Bronchial epithelial cell (primary cell): ENCODE measurements at places on chromosomes 12 and 14. TPM values are rescaled to one million over a fixed set of nuclear protein-coding genes. Genes with fewer than 3 reads are reported as not detected.

FGF6 gene
- total RNA-seq = not detected in 2 replicates

OR9K2 gene
- not detected in 2 replicates for total RNA-seq

MGP gene
- total RNA-seq = 0.79 TPM in 1 of 2 replicates, not detected in the other

FOXG1 gene
- not detected in 2 replicates for total RNA-seq

FGD6 gene
- total RNA-seq = 13.2 and 13.3 TPM in 2 replicates

- DNase-seq = no peak
Observed at GRCh38 chr14:105876158-105876557, 349.8 kb downstream of the TMEM121 start.

DNA sequence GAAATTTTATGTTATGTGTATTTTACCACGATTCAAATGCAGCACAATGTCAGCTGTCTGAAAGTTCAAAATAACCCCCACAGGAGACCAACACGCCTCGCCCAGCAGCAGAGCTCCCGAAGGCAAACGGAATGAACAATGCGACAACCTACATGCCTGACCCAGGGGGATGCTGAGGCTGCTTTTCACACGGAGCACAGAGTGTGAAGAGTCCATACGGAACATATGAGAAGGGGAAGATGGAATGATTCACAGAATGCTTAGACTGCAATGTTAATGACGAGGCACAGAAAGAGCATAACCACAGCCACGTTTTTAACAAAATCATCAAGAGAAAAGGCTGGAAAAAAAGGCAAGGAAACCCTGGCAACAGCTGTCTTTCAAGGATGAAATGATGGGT, 22.6 kb downstream of the ZFYVE21 start:
- no peak for DNase-seq

DNA sequence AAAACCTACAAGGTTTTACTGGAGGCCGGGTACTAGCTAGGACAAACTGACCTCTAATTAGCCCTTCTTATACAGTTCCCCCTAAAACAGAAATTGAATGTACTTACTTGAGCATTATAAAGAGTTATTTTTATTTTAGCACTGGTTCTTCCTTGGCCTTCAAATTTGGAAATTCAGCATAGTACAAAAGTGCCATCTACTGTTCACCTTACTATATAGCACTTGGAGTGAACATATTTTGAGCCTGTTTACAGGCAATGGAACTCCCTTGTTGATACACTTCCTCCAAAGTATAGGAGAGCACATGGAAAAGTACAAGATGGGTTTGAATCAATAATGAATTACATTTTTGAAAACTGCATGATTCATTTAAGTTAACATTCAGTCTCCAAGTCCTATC, 3.9 kb upstream of the POC1B start:
- peak; percentile 64 for DNase-seq

GRCh38 chr14:71620401-71620800, 311.8 kb upstream of the RGS6 start:
- DNase-seq = peak; percentile 64

GRCh38 chr12:101277443-101277842, 2.5 kb upstream of the UTP20 start:
- peak; percentile 39 for DNase-seq

DNA sequence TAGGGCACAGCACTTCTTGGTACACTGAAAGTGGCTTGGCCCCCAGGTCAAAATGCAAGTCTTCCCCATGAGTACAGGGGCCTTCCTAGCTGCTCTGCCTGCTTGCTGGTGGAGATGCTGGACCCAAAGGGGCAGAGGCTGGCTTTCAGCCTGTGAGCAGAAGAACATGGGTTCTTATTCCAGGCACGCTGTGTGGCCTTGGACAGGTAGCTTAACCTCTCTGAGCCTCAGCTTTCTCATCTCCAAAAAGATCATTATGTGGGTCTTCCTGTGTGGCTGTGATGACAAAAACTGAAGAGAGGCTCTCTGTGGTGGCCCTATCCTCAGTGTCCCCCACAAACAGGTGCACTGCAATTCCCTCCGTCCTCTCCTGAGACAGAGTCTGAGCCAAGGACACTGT, 45.6 kb upstream of the TUNAR start:
- DNase-seq = no peak

- DNase-seq = no peak
Observed at GRCh38 chr14:95480109-95480886, 36.2 kb downstream of the SYNE3 start.

- peak; percentile 60 for DNase-seq
Observed at GRCh38 chr12:49636979-49637755, 13.8 kb downstream of the PRPF40B start.

DNA sequence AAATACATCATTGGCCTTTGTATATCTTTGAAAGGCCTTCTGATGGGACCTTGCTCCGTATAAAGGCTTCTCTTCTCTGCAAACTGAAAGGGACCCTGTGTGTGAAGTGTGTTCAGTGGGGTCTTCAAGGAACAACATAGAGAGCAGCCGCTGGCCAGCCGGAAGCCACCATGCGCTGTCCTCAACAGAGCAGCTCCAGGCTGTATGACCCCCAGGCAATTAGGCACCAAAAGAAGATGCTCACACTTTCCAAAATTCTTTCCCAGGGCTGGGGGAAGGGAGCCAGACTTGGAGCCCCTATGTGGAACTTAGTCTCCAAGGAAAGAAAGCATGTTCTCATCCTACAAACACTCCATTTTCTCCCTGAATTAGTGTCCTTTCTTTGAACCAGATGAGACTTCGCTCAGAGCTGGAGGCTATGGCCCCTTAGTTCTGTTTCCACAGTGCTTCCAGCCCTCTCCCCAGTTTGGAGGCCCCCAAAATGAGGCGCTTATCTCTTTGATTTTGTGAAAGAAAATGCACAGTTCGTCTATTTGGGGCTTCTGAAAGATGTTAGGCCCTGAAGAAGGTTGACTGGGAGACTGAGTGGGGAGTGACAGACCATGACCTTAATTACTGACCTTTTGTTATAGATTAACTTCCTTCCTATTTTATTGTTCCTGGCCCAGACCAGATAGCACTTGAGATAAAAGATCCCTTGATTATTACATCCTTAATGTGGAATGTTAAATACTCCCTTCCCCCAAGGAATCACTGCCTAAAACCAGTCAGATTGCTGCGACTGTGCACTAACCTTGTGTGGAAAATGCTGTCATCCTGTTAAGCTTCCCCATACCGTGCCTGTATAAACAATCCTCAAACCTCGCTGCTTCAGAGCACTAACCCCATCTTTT, 128.3 kb upstream of the FGD4 start:
- peak; percentile 5 for DNase-seq

GRCh38 chr14:69662636-69663299, 51.4 kb downstream of the SUSD6 start:
- peak; percentile 43 for DNase-seq

DNA sequence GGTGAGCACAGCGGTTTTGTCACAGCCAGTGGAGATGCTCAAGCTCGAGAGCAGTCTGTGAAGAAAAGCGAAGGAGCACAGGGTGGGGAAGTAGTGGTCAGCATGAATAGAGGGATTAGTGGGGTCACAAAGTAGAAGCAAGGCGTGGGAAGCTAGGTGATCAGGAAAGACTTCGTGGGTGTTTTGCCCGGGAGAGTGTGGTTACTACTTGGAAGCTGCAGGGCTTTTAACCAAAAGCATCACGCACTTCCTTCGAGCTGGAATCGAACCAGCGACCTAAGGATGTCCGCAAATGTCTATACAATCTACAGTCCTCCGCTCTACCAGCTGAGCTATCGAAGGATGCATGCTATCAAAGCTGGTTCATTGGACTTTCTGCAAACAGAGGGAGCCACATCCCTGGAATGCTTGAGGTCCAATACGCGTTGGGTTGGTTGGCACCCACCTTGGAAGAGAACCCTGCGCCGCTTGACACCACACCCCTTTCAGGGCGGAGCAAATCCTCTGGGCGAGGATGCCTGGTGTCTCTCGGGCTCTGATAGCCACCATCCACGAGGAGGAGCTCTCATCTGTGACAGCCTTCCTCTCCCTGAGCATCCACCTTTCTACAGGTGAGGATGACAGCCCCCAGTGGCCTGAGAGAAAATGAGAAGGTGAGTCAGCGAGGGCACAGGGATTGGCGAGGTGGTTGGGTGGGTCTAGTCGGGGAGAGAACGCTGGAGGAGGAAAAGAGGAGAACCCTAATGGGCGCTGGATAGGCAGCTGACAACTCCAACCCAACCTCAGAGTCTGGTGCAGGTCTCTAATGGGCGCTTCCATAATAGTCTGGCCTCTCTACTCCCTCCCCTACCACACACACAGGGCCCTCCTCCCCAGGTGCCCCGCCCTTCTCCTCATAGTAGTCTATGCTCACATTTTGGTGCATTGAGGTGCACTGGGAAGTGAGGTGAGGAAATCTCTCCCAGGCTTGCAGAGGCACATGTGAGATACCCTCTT, 16.0 kb upstream of the OR6S1 start:
- peak; percentile 76 for DNase-seq

DNA sequence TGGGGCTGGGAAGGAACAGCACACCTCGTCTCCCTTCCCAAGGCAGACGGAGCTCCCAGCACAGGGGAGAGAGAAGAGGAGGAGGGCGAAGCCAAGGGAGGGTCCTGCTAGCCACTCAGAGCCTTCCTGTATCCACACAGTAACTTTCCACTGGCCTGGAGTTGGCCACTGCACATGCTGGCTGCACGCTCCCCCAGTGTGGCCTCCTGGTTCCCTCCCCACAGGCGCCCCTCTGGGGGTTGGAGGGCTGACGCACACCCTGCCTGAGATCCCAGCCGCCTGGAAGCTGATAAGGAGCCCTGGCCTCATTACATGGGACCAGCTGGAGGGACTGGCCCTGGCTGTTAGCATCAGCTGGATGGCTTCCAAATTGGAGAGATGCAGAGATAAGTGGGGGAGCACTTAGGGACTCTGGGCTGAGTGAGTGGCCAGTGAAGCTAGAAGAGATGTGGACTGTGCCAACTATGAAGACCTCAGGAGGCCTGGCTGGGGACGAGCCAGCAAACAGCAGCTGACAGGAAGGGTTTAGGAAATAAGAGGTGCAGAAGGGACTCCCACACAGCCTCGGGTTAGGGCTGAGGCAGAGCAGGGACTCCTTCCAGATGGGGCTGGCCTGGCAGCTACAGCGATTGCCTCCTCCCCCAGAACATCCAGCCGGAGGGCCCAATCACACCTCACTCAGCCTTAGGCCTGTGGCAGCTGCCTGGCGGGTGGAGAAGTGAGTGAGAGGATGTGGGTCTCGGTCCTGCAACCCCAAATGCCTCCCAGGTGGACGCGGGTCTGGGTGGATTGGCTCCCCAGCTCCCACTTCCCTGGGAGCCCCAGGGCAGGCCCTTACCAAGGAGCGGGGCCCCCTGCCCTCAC, 26.3 kb upstream of the BCDIN3D start:
- no peak for DNase-seq
